ENCODE measurements at places on chromosomes 6 and 20.

DNA sequence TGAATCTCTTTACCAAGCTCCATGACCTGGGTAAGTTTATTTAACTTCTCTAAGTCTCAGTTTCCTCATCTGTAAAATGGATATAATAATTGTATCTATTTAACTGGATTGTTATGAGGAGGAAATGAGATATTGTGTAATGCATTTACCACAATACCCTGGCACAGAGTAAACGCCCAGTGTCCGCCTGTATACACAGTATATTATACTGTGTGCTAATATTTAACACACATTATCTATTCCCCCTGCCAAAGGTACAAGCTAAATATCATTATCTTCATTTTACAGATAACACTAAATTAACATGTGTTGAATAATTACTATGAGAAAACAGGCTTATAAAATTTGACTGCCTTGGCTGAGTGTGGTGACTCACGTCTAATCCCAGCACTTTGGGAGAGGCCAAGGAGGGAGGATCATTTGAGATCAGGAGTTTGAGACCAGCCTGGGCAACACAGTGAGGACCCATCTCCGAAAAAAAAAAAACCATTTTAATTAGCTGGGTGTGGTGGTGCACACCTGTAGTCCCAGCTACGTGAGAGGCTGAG lies 38.7 kb upstream of the TNFRSF21 start:
- no peak for DNase-seq

GRCh38 chr6:168131464-168132415 lies 52.7 kb upstream of the FRMD1 start:
- no peak for DNase-seq

GRCh38 chr6:4950076-4950475 lies 53.8 kb downstream of the RPP40 start:
- DNase-seq = no peak

DNA sequence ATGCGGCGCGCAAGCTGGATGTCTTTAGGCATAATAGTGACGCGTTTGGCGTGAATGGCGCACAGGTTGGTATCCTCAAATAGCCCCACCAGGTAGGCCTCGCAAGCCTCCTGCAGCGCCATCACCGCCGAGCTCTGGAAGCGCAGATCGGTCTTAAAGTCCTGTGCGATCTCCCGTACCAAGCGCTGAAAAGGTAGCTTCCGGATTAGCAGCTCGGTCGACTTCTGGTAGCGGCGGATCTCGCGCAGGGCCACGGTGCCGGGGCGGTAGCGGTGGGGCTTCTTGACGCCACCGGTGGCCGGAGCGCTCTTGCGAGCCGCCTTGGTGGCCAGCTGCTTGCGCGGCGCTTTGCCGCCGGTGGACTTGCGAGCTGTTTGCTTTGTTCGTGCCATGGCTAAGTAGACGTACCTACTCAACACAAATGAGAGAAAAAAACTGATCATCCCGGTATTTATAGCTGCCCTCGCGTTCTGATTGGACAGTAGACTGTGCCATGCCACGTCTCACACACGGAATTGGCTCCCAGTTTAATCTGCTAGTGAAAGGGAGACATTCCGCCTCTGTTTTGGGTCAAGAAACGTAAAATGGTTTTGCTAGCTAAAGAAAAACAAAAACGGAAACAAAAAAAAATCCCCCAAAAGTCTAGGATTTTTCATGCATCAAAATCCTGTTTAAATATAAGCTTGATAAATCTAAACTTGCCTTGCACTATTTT lies 40.1 kb downstream of the OR2B2 start:
- peak; percentile 72 for DNase-seq

- DNase-seq = no peak
Observed at GRCh38 chr6:166257911-166258318, 50.3 kb downstream of the PRR18 start.

DNA sequence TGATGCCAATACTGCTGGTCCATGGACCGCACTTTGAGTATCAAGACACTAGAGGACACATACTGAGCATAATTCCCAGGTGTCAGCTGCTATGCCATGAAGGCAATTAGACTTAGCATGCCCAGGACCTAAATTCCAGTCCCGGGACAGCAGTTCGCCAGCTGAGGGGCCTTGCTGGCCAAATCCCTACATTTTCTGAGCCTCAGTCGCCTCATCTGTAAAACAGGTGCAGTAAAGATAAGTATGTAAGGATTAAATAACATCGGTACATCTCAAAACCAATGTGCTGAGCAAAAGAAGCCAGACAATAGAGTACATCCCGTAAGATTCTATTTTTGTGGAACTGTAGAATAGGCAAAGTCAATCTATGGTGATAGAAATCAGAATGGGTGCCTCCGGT lies 1.0 kb downstream of the BFSP1 start:
- DNase-seq = no peak

DNA sequence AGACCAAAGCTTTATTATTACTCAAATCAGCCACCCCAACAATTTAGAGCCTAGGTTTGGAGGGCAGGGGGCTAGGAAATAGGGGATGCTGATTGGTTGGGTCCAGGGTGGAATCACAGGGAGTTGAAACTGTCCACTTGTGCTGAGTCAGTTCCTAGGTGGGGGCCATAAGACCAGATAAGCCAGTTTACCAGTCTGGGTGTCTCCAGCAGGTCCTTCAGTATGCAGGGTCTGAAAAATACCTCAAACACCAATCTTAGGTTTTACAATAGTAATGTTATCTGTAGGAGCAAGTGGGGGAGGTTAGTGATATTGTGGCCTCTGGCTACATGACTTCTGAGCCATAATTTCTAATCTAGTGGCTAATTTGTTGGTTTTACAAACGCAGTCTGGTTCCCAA lies 63.2 kb downstream of the UBR2 start:
- DNase-seq = no peak

GRCh38 chr6:118791499-118791898 lies 102.5 kb upstream of the ASF1A start:
- DNase-seq = no peak

- no peak for DNase-seq
Observed at GRCh38 chr6:127992144-127992543, 91.3 kb upstream of the THEMIS start.

DNA sequence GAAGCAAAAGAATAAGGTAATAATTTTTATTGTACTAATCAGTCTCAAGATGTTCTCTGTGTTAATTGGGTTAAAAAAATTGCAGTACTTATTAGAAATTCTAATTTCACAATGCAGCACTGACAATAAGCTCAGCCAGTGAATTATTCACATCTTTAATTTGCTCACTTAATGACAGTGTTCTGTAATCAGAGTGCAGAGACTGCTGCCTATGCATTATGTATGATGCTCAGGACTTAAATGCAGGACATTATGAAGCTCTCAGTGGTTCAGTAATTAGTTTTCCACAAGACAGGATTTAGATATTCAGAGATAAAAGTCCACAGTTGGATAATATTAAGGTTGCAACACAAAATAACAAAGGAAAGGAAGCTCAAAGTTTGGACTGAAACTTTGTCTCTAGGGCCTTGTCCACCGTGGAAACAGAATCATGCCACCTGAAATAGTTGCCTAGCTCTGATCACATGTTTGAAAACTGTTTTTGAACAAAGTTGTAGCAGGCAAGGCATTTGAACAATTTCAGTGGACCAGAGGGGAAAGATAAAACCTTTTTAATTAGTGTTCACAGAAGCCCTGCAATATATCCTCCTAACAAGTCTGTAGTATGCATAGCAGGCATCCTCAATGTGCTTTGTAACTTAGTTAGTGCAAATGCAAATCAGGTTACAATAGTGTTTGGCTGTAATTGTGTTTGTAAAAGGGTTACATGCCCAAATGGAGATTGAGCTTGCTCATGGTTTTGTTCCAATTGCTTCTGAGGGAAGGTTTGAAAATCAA lies 23.7 kb upstream of the MMS22L start:
- no peak for DNase-seq

DNA sequence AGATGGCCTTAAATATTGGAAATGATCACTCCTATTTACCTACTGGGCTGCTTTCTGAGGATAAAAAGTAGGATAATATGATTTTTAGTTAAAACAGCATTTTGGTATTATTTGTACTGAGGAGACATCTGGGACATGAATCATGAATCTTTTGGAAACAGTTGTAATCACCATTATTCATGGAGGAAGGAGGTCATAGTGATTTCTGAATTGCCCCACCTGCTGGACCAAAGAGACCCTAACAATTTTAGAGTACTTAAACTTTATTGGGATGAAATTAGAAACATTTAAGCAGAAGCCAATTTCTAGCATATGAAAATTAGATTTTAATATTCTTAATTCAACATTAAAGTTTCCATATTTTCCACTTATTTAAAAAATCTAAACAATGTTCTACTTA lies 108.4 kb upstream of the SIM1 start:
- DNase-seq = no peak

DNA sequence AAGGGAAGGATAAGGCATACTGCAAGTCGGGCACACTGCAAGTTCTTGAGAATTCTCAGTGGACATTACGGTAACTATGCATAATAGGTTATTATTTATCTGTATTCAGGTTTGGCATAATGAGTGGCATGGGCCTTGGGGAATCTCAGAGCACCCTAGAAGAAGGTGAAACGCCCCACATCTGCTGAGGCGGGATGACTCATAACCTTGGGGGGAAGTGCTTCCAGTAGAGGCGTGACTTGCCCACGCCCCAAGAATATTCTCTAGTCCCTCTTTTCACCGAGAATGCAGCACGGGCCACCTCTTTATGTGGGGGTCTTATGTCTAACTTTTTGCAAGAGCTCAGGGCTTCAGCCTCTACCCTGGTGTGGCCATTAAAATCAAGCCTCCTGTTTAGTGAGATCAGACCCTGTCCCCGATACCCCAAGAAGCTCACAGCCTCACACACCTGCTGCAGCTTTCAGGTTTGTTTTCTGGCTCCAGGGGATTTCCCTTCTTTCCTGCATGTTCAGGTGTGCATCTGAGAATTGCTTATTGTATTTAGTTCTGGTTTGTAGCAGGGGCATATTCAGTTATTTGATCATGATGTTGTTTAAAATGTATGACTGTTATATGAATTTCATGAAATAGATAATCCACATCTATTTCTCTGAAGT lies 19.1 kb downstream of the ZFP64 start:
- DNase-seq = no peak

DNA sequence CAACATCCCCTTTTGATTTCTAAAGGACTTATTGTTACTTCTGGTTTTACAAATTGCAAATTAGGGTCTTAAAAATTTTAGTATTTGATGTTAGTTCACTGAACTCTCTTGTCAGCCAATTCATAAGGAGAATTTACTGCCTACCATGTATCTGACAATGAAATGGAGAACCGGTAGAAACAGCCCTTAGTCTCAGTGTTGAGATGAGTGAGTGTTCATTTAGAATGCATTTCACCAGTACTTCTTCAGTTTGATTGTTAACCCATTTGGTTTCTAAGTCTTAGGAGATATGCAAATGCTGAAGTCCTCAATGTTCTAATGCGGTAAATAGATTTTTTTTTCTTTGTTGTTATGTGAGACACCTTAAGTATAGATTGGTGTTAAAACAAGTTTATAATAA lies 616.3 kb upstream of the FLRT3 start:
- DNase-seq = no peak

DNA sequence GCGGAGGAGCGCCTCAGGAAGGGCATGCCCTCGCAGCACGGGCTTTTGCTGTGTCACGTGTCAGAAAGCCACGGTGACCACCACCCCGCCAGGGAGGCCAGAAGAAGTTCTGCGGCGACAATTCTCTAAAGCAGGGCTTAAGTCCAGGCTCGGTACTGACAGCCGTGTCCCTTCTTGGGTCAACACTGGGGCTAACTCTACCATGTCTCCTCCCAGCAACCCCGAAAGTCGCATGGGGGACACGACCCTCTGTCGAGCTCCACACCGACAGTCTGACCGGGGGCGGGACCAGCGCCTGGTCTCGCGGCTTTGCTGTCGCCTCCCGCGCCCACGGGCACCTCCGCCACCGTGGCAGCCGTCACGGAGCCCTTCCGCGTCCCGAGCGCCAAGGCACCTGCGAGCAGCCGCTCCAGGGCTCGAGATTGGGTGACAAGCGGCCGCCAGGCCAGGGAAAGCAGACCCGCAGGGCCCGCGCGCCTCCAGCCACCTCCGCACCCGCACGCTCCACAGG lies 534 bp downstream of the NANP start:
- DNase-seq = no peak

DNA sequence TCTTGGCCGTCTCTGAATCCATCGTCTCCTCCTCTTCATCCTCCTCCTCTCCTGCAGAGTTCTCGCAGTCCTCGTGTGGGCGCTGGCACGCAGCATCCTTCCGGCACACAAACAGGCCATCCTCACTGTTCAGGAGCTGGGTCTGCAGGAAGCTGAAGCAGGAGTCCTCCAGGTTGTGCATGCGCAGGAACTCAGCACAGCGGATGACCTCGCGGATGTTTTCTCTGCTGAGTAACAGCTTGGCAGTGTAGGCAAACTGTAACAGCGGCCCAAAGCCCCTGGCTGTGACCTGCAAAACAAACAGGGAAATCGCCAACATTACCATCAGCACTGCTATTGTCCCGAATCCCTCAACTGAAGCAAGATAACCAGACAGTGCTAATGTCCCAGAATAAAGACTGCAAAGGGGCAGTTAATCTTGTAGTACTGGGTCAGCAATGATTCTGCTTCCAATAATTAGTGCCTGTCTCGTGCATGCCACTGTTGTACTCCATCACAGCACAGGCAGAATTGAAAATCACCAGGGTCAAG lies 57.4 kb downstream of the GJA10 start:
- no peak for DNase-seq

GRCh38 chr6:19443411-19443810 lies 393.8 kb upstream of the ID4 start:
- DNase-seq = no peak

DNA sequence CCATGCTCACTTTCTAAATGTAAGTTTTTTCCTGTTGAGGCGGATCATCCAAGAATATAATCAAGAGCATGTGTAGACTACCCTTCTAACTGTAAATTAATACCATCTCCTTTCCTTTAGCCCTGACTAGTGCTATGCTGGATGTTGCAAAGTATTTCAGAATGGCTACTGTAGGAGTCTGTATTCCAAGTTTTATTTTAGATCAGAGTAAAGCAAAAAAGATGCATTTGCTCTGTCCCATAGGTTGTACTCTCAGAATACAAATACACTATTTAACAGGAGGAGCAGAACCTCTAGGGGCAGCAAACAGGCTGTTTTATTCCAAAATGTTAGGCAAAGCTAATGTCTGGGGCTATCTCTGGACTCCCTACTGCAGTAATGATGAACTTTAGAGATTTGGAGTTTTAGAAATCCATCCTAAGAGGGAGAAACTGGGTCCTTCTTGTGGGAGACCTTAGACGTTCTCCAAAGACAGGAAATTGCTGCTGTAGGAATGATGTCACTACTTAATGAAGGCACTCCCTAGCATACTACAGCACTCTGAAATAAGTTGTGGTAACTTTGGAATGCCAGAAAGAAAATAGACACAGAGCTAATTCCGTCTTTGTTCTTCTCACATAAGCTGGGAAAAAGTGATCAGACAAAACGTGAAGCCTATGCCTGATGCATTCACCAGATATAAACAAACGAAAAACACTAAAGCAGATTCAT lies 392.4 kb upstream of the HS3ST5 start:
- no peak for DNase-seq

- no peak for DNase-seq
Observed at GRCh38 chr6:87799651-87800050, 97.6 kb upstream of the AKIRIN2 start.

Measured in LNCaP clone FGC (cell line).